ENCODE measurements at places on chromosomes 2 and 18. TPM values are rescaled to one million over a fixed set of nuclear protein-coding genes. Genes with fewer than 3 reads are reported as not detected.

DNA sequence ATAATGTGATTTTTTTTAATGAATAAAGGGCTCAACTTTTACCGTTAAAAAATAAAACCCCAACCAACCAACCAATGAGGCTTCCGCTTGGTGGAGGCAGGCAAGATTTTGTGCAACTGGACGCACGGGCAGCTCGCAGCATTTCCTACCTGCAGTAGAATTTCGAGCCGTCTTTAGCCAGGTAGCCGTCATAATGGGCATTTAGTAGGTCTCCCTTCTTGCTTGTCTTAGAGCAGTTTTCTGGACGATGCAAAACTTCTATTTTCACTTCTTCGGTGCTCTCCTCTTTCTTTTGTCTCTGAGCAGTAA, 316 bp downstream of the FKBP7 start:
- DNase-seq, result peak; percentile 68
- H3K4me3 ChIP-seq, result peak overlapping the region; percentile 100
- H3K27ac ChIP-seq, result peak overlapping the region; percentile 99
- peaks cover 30% of the 10 kb centered on the region for H3K4me1 ChIP-seq
- H3K36me3 ChIP-seq, result no peaks in the 10 kb centered on the region

UCN gene
- total RNA-seq, result not detected

- no peaks in the 10 kb centered on the region for H3K36me3 ChIP-seq
- DNase-seq, result peak; percentile 90
- H3K4me3 ChIP-seq, result peak overlapping the region; percentile 77
These were observed 1.2 kb downstream of the CFLAR start for GRCh38 chr2:201116959-201117734.

- H3K27me3 ChIP-seq, result peaks cover 10% of the 10 kb centered on the region
- H3K27ac ChIP-seq, result no peak overlapping the region
- H3K36me3 ChIP-seq, result no peaks in the 10 kb centered on the region
- DNase-seq, result no peak
- no peaks in the 10 kb centered on the region for H3K4me1 ChIP-seq
- H3K4me3 ChIP-seq, result no peak overlapping the region
These were observed 21.6 kb downstream of the LDLRAD4 start for GRCh38 chr18:13240060-13240725.

GRCh38 chr2:74440378-74441169, 1.2 kb downstream of the RTKN start:
- peaks cover 4% of the 10 kb centered on the region for H3K4me1 ChIP-seq
- H3K36me3 ChIP-seq, result no peaks in the 10 kb centered on the region
- peak overlapping the region; percentile 34 for H3K27ac ChIP-seq
- H3K27me3 ChIP-seq, result no peaks in the 10 kb centered on the region
- DNase-seq, result peak; percentile 93
- peak overlapping the region; percentile 79 for H3K4me3 ChIP-seq

MSTN gene
- 0.11 TPM for total RNA-seq

GRCh38 chr2:5693287-5694201, 1.4 kb downstream of the SOX11 start:
- peak; percentile 16 for DNase-seq
- no peaks in the 10 kb centered on the region for H3K4me1 ChIP-seq
- H3K27me3 ChIP-seq, result peaks cover 44% of the 10 kb centered on the region
- H3K4me3 ChIP-seq, result peak overlapping the region; percentile 13
- no peaks in the 10 kb centered on the region for H3K36me3 ChIP-seq
- H3K27ac ChIP-seq, result no peak overlapping the region

DNA sequence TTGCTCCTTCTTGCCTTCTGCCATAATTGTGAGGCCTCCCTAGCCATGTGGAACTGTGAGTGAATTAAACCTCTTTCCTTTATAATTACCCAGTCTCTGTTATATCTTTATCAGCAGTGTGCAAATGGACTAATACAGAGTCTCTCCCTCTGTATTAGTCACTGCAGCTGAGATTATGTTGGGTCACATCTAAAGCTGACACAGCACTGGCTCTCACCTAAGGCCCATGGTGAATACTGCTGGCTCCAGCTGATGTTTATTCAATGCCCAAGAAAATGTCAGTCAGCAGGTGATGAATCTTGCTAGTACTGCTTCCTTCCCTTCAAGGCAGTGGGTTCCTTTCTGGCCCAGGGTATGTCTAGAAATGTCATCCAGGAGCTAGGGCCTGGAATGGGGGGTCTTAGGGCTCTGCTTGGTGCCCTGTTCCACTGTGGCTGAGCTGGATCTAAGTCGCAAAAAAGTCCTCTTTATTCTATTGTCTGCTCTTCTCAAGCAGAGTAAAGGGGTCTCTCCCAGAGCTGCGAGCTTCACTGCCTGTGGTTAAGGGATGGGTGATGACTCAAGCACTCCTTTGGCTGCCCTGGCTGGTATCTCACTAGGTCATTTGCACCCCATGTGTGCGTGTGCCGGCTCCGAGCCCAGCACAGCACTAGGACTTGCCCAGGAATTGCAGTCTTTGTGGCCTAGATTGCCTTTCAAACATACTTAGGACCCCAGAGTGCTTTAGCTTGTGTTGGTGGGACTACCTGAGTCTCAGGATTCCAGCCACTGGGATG, 29.9 kb downstream of the PPP1R1C start:
- H3K4me3 ChIP-seq, result no peak overlapping the region
- peaks cover 15% of the 10 kb centered on the region for H3K4me1 ChIP-seq
- peak; percentile 21 for DNase-seq
- H3K27me3 ChIP-seq, result no peaks in the 10 kb centered on the region
- H3K36me3 ChIP-seq, result no peaks in the 10 kb centered on the region
- no peak overlapping the region for H3K27ac ChIP-seq

GRCh38 chr2:170208967-170209366, 31.0 kb downstream of the MYO3B start:
- peaks cover 5% of the 10 kb centered on the region for H3K4me1 ChIP-seq
- no peaks in the 10 kb centered on the region for H3K36me3 ChIP-seq
- no peak overlapping the region for H3K4me3 ChIP-seq
- H3K27ac ChIP-seq, result no peak overlapping the region
- DNase-seq, result no peak

UGT1A1 gene
- not detected for total RNA-seq

DNA sequence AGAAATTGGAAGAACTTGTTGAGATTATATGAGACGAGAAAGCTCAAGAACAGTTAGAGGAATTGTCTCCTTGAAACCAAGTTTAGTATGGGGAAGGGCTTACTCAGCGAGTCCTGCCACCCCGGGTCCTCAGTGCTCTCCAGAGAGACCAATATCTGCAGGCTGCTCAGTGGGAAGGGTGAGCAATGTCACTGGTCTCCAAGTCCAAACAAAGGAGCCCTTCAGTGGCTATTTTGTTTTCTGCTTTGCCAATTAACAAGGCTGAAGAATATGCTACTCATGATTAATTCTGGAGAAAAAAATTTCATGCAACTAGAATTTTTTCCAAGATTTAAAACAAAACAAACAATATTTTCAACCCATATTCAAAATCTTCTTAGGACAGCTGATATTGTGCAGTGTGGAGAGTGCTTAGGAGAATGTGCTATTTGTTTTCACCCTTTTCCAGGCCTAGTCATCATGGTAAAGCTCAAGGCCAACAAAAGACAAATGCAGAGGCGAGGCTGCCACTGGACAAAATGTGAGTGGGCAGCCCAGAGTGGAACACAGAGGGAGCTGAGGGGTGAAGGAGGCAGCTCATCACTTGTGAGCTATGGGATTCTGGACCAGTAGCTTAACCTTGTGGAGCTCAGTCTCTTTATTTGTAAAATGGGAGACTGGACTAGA, 83.8 kb upstream of the TMEM17 start:
- H3K4me1 ChIP-seq, result peaks cover 29% of the 10 kb centered on the region
- H3K4me3 ChIP-seq, result no peak overlapping the region
- no peak overlapping the region for H3K27ac ChIP-seq
- DNase-seq, result no peak

GRCh38 chr2:237465515-237466148, 21.4 kb upstream of the MLPH start:
- peak overlapping the region; percentile 92 for H3K27ac ChIP-seq
- H3K36me3 ChIP-seq, result no peaks in the 10 kb centered on the region
- peak; percentile 97 for DNase-seq
- no peaks in the 10 kb centered on the region for H3K27me3 ChIP-seq
- peaks cover 15% of the 10 kb centered on the region for H3K4me1 ChIP-seq
- H3K4me3 ChIP-seq, result no peak overlapping the region

DNA sequence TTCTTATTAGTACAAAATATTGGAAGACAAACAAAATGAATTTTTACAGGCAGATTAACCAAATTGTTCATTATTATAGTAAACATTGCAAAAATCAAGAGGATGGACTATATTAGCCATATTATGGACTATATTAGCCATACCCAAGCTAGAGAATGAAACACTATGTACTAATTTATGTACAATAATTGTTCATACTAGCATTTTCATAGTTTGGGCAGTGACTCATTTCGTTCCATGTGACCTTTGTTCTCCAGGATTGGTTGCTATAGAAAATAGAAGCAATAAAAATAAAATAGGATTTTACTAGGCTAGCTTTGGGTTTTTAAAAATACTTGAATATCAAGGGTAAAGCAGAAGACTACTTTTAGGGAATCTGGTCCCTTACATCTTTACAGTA, 176.8 kb downstream of the ZEB2 start:
- no peaks in the 10 kb centered on the region for H3K4me1 ChIP-seq
- H3K27me3 ChIP-seq, result no peaks in the 10 kb centered on the region

PLB1 gene
- 0.11 TPM for total RNA-seq

CXCR1 gene
- total RNA-seq, result not detected

DNA sequence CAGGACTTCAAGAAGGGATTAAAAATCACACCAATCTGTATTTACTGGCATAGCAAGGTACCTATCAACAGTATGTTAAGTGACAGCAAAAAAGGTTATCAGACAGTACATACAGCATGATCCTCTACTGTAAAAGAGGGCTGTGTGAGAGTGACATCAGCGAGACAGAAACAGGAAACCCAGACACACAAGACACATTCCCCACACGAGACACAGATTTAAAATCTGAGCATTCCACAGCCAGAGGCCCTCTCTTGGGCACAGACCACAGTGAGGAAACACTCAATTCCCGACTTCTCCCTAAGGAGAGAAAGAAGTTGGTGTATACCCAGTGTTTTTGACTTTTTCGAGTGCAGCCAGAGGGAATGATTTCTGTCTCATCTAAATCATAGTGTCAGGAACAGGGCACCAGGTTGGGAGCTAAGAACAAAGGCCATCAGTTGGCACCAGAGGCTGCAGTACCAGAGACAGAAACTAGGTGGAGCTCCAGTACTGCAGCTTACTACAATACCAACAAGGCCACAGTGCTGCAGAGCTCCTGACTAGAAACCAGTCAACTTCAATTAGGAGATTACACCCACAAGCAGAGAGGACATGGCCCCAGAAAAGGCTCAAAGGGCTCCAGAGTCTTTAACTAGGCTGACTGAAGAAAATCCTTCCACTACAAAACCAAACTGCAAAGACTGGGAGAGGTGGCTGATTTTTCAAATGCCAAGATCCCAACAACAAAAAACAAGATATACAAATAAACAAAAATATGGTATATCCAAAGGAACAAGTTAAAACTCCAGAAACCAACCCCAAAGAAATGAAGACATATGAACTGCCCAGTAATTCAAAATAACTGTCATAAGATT, 41.0 kb downstream of the UNC50 start:
- no peak overlapping the region for H3K27ac ChIP-seq
- H3K36me3 ChIP-seq, result no peaks in the 10 kb centered on the region
- no peaks in the 10 kb centered on the region for H3K27me3 ChIP-seq
- DNase-seq, result peak; percentile 75
- no peak overlapping the region for H3K4me3 ChIP-seq

DNA sequence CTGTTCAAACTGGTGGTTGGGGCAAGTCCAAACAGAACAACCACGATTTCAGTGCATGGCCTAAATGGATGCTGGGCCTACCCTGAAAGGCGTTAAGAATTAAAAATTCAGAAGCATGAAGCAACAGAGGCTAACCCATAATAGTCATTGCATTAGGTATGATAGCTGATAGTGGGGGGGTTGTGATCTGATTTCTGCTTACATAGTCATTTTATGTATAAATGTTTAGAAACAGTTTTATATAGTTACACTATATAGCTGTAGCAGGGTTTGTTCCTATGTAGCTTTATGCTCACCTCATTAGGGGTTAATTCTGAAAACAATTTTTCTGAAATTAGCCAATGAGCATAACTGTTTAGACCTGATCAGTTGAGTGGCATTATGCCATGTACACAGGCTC, 9.6 kb downstream of the TAF1B start:
- no peak for DNase-seq

DNA sequence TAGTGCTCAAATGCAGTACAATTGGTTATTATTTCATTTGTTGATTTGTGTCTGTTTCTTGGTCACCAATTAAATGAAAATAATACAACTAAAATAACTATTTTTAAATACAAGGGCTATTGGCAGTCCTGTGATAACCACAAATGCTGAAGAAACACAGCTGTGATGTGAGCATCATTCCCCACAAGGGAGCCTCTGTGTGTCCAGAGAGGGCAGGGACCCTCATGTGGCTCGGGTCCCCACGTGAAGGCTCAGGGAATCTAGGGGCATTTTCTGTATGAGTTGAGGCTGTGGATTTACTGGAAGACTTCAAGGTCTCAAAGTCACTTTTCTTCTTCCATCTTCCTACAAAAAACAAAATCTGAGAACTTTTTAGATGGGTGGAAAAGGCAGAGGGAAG, 316.1 kb upstream of the RAB12 start:
- no peaks in the 10 kb centered on the region for H3K4me1 ChIP-seq
- H3K36me3 ChIP-seq, result no peaks in the 10 kb centered on the region
- no peak overlapping the region for H3K27ac ChIP-seq
- no peaks in the 10 kb centered on the region for H3K27me3 ChIP-seq
- no peak for DNase-seq

XPO1 gene
- total RNA-seq, result 129 TPM

STAT4 gene
- total RNA-seq, result 1.5 TPM

- peak overlapping the region; percentile 66 for H3K4me3 ChIP-seq
- H3K36me3 ChIP-seq, result no peaks in the 10 kb centered on the region
- no peaks in the 10 kb centered on the region for H3K27me3 ChIP-seq
- peak; percentile 33 for DNase-seq
- no peak overlapping the region for H3K27ac ChIP-seq
These were observed 38.1 kb upstream of the TGIF1 start for GRCh38 chr18:3411854-3412268.

- no peak overlapping the region for H3K4me3 ChIP-seq
- no peaks in the 10 kb centered on the region for H3K36me3 ChIP-seq
- DNase-seq, result no peak
- no peak overlapping the region for H3K27ac ChIP-seq
- H3K4me1 ChIP-seq, result peaks cover 27% of the 10 kb centered on the region
- H3K27me3 ChIP-seq, result no peaks in the 10 kb centered on the region
These were observed 33.3 kb downstream of the ANXA4 start for GRCh38 chr2:69774984-69775982.

L3MBTL4 gene
- not detected for total RNA-seq

MERTK gene
- under 0.01 TPM for total RNA-seq

All from GM23248 (cell line).